Foreskin keratinocyte (primary cell): ENCODE measurements at places on chromosomes 1 and 21. TPM values are rescaled to one million over a fixed set of nuclear protein-coding genes. Genes with fewer than 3 reads are reported as not detected.

The LRRC3 gene
- total RNA-seq: 2.0 and 2.6 TPM in 2 replicates

The TNFRSF14 gene
- total RNA-seq: 11.4 and 13.0 TPM in 2 replicates

The AQP10 gene
- total RNA-seq: 0.17 and 0.18 TPM in 2 replicates

The SPRR5 gene
- 0.24 and 0.32 TPM in 2 replicates for total RNA-seq

The GPA33 gene
- not detected in 2 replicates for total RNA-seq
